ENCODE measurements at places on chromosomes 12 and 14.

- DNase-seq, result no peak
- no peaks in the 10 kb centered on the region for H3K27me3 ChIP-seq
- H3K27ac ChIP-seq, result no peak overlapping the region
- no peaks in the 10 kb centered on the region for H3K4me1 ChIP-seq
These were observed 141.1 kb upstream of the LHX5 start for GRCh38 chr12:113612793-113613192.

DNA sequence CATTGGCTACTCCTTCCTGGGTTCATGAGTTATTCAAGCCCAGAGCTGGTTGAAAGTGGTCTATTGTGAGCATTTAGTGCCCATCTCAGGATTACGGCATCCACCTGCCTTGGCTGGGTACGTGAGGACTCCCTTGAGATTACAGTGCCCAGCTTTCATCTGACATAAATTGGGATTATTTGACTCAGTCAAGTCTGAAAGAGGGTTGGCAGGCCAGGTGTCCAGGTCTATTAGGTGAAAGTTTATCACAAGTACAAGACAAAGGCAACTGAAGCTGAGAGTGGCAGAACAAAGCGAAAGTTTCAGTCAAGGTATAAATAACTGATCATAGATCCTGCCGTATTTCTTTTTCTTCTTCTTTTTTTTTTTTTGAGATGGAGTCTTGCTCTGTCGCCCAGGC, 84.6 kb upstream of the ATF7IP start:
- H3K4me3 ChIP-seq, result no peak overlapping the region
- H3K27ac ChIP-seq, result no peak overlapping the region
- DNase-seq, result no peak

DNA sequence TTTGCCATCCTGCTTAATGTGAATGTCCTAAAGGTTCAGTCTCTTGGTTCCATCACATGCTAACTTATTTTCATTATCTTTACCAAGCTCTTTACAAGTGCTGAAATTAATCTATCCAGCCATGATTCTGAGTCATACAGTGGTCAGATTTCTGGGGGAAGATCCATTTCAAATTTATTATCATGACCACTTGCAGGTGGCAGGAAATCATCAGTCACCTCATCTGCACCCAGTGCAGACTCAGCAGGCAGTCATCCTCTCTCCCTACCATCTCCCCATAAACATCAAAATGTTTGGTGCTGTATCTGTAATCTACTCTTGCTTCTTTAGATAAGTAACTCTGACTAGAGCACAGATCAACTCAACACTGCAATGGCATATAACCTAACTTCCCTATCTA, 23.5 kb downstream of the ATG14 start:
- H3K4me3 ChIP-seq, result no peak overlapping the region
- peaks cover 11% of the 10 kb centered on the region for H3K4me1 ChIP-seq
- H3K27me3 ChIP-seq, result no peaks in the 10 kb centered on the region
- no peak overlapping the region for H3K27ac ChIP-seq
- no peak for DNase-seq

GRCh38 chr12:31021181-31021580, 52.5 kb upstream of the DDX11 start:
- no peak overlapping the region for H3K27ac ChIP-seq
- no peaks in the 10 kb centered on the region for H3K27me3 ChIP-seq
- no peak overlapping the region for H3K4me3 ChIP-seq
- H3K4me1 ChIP-seq, result no peaks in the 10 kb centered on the region
- no peak for DNase-seq

GRCh38 chr14:59160506-59160905, 28.0 kb upstream of the DAAM1 start:
- no peaks in the 10 kb centered on the region for H3K36me3 ChIP-seq
- H3K27ac ChIP-seq, result no peak overlapping the region
- DNase-seq, result no peak
- peaks cover 20% of the 10 kb centered on the region for H3K4me1 ChIP-seq
- no peaks in the 10 kb centered on the region for H3K27me3 ChIP-seq
- no peak overlapping the region for H3K4me3 ChIP-seq

GRCh38 chr12:126874427-126875026, 1392.4 kb upstream of the TMEM132C start:
- no peaks in the 10 kb centered on the region for H3K4me1 ChIP-seq
- no peak overlapping the region for H3K27ac ChIP-seq
- no peaks in the 10 kb centered on the region for H3K27me3 ChIP-seq
- DNase-seq, result no peak
- no peak overlapping the region for H3K4me3 ChIP-seq

DNA sequence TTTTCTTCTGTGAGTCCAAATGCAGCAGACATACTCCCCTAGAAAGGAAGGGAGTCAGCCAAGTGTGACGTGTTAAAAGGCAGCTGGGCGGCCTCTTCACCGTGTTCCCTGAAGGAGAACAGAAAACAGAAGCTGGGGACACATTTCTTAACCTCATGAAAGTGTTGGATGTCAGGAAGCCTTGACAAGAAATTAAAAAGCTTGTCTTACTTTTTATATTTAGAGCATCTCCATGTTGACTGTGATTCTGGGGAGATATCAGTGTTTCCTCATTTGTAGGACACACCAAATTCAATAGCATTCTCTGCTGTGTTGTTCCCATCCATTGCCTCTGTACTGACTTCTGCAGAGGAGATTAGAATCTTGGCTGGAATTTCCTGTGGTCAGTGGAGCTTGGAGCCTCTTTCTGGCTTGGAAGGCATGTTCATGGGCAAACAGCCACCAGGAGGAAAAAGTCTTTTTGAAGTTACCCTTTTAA, 93.7 kb downstream of the RMST start:
- H3K36me3 ChIP-seq, result no peaks in the 10 kb centered on the region
- no peaks in the 10 kb centered on the region for H3K27me3 ChIP-seq
- H3K27ac ChIP-seq, result no peak overlapping the region
- no peaks in the 10 kb centered on the region for H3K4me1 ChIP-seq

GRCh38 chr12:42510823-42511222, 78.7 kb downstream of the PRICKLE1 start:
- H3K36me3 ChIP-seq, result no peaks in the 10 kb centered on the region
- H3K27ac ChIP-seq, result no peak overlapping the region
- no peak overlapping the region for H3K4me3 ChIP-seq
- no peak for DNase-seq
- no peaks in the 10 kb centered on the region for H3K27me3 ChIP-seq

DNA sequence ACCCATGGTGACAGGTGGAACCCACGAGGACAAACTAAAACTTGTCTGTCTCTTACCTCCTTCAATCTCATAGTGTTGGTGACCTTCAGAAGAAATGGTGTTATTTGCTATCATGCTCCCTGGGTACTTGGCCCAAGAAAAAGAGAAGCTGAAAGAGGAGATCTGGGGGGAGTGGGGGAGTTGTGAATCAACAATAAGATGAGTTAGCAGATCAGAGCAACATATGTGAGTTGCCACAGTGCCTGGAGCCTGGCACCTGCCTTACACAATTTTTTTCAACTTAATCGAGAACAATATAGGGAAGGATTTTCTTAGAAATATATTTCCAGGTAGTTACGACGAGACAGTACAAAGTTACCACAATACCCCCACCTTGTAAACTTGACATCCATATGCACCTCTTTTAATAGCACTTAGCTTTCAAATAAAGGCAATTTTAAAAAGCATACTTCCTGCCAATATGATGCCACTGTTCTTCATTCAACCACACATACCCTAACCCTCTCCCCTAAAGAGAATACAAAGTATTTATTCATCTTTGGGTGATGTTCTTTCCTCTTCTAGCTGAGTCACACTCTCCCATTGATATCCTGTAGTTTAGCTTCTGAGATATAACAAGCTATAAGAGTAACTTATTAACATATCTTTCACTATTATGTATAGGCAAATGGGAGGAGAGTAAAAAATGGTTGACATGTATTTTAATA, 424.1 kb upstream of the OR4E1 start:
- no peaks in the 10 kb centered on the region for H3K4me1 ChIP-seq
- no peak for DNase-seq
- H3K36me3 ChIP-seq, result no peaks in the 10 kb centered on the region
- H3K4me3 ChIP-seq, result no peak overlapping the region
- no peaks in the 10 kb centered on the region for H3K27me3 ChIP-seq
- no peak overlapping the region for H3K27ac ChIP-seq

GRCh38 chr12:101743724-101744472, 4.6 kb upstream of the SYCP3 start:
- H3K4me1 ChIP-seq, result no peaks in the 10 kb centered on the region
- no peak for DNase-seq
- H3K27ac ChIP-seq, result no peak overlapping the region
- H3K36me3 ChIP-seq, result peaks cover 61% of the 10 kb centered on the region
- H3K4me3 ChIP-seq, result no peak overlapping the region

DNA sequence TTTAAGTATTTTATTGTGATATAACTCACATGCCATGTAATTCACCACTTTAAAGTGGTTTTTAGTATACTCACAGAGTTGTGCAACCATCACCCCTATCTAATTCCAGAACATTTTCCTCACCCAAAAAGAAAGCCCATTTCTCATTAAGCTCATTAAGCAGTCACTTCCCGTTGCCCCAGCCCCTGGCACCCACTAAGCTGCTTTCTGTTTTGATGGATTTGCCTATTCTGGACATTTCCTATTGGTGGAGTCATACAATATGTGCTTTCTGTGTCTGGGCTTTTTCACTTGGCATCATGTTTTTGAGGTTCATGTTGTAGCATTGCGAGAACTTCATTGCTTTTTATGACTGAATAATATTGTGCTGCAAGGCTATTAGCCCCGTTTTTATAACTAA, 66.0 kb downstream of the ARL6IP4 start:
- no peak overlapping the region for H3K27ac ChIP-seq
- H3K36me3 ChIP-seq, result no peaks in the 10 kb centered on the region
- H3K27me3 ChIP-seq, result no peaks in the 10 kb centered on the region
- H3K4me1 ChIP-seq, result peaks cover 4% of the 10 kb centered on the region
- no peak overlapping the region for H3K4me3 ChIP-seq
- no peak for DNase-seq

GRCh38 chr12:46164186-46164761, 104.6 kb downstream of the SLC38A1 start:
- no peaks in the 10 kb centered on the region for H3K36me3 ChIP-seq

- no peak overlapping the region for H3K4me3 ChIP-seq
- H3K27ac ChIP-seq, result no peak overlapping the region
- H3K36me3 ChIP-seq, result no peaks in the 10 kb centered on the region
- H3K27me3 ChIP-seq, result no peaks in the 10 kb centered on the region
These were observed 14.6 kb downstream of the BEST3 start for GRCh38 chr12:69684466-69684865.

- H3K27ac ChIP-seq, result no peak overlapping the region
- H3K27me3 ChIP-seq, result no peaks in the 10 kb centered on the region
- H3K4me1 ChIP-seq, result no peaks in the 10 kb centered on the region
- peaks cover 10% of the 10 kb centered on the region for H3K36me3 ChIP-seq
These were observed 108.0 kb downstream of the DERA start for GRCh38 chr12:16019136-16019535.

DNA sequence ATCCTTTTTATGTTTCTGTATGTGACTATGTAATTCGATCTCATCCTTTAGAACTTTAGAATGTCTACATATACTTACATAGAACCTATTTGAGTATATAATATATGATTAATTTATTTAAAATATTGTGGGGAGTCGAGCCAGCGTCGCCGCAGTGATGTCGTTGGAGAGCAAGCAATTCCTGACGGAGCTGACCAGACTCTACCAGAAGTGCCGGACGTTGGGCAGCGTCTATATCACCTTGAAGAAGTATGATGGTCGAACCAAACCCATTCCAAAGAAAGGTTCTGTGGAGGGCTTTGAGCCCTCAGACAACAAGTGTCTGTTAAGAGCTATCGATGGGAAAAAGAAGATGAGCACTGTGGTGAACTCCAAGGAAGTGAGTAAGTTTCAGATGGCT, 6.4 kb upstream of the CD27 start:
- no peak overlapping the region for H3K4me3 ChIP-seq
- no peak for DNase-seq
- H3K27ac ChIP-seq, result no peak overlapping the region
- H3K4me1 ChIP-seq, result no peaks in the 10 kb centered on the region
- no peaks in the 10 kb centered on the region for H3K27me3 ChIP-seq

- no peak overlapping the region for H3K4me3 ChIP-seq
- H3K27ac ChIP-seq, result no peak overlapping the region
- no peaks in the 10 kb centered on the region for H3K36me3 ChIP-seq
- no peaks in the 10 kb centered on the region for H3K27me3 ChIP-seq
These were observed 648.1 kb downstream of the BCL11B start for GRCh38 chr14:98623788-98624415.

- H3K36me3 ChIP-seq, result no peaks in the 10 kb centered on the region
- no peaks in the 10 kb centered on the region for H3K27me3 ChIP-seq
- H3K4me3 ChIP-seq, result no peak overlapping the region
- DNase-seq, result no peak
- H3K4me1 ChIP-seq, result no peaks in the 10 kb centered on the region
- H3K27ac ChIP-seq, result no peak overlapping the region
These were observed 193.5 kb downstream of the DIO2 start for GRCh38 chr14:80017795-80018194.

DNA sequence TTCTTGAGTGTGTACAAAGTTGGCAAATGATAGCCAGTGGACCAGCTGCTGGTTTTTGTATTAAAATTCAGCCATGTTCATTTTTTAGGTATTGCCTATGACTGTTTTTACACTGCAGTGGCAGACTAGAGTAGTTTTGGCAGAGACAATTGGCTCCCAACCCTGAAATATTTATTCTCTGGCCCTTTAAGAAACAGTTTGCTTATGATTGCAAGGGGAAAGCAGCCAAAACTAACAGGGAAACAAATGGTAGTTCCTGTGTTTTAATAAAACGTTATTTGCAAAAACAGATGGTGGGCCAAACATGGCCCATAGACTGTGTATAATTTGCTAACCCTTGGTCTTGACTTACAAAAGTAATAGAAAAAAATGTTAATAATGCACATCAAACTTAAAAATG, 110.2 kb downstream of the ALX1 start:
- H3K27ac ChIP-seq, result no peak overlapping the region
- no peaks in the 10 kb centered on the region for H3K4me1 ChIP-seq
- no peaks in the 10 kb centered on the region for H3K27me3 ChIP-seq
- no peaks in the 10 kb centered on the region for H3K36me3 ChIP-seq

DNA sequence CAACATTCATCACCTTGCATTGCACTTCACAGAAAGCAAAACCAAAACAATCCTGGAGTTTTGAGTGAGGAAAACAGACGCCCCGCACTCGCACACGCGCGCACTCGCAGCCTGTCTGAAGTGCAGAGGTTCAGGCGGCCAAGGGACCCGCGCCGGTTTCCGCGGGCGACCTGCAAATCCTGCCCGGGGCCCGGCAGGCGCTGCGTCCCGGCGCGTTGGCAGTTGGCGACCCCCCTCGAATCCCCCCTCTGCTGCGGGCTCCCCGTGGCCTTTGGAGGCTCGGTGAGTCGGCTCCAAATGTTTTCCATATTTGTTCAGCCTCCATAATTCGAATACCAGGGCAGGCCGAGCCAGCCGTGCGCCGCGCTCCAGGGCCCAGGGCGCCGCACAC, at the start of gene SSPN:
TSS of gene SSPN (plus strand) at position 324 of the 391 bp plus-strand sequence. CDS start 100 bp downstream, outside the sequence.
- H3K36me3 ChIP-seq, result no peaks in the 10 kb centered on the region
- peak within 1 kb of the TSS; percentile 90 for H3K27ac ChIP-seq
- H3K4me3 ChIP-seq, result peak within 1 kb of the TSS; percentile 58
- H3K4me1 ChIP-seq, result no peaks in the 10 kb centered on the region

- H3K27ac ChIP-seq, result no peak overlapping the region
- H3K4me3 ChIP-seq, result no peak overlapping the region
- no peaks in the 10 kb centered on the region for H3K36me3 ChIP-seq
- no peak for DNase-seq
- no peaks in the 10 kb centered on the region for H3K27me3 ChIP-seq
These were observed 283.3 kb upstream of the PWP1 start for GRCh38 chr12:107402041-107403022.
